ENCODE measurements at places on chromosomes 5 and 9.

DNA sequence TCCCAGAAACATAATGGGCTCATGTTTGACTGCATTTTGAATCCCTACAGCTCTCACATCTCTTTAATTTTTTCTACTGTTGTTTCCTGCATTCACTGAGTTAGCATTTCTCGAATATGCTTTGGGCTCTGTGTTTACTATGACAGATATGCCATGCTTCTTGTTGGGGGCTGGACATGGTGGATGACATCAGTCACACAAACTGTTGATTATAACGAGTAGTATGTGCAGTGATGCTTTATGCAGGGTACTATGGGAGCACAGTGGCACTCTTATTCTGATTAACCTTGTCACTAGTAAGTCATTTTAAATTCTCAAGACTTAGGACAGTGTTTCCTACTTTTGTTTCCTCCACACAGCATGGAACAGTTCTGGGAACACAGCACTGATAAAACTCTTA, 295.4 kb upstream of the ZNF608 start:
- no peak for DNase-seq

GRCh38 chr5:83993803-83994202, 273.1 kb upstream of the HAPLN1 start:
- DNase-seq, result no peak

DNA sequence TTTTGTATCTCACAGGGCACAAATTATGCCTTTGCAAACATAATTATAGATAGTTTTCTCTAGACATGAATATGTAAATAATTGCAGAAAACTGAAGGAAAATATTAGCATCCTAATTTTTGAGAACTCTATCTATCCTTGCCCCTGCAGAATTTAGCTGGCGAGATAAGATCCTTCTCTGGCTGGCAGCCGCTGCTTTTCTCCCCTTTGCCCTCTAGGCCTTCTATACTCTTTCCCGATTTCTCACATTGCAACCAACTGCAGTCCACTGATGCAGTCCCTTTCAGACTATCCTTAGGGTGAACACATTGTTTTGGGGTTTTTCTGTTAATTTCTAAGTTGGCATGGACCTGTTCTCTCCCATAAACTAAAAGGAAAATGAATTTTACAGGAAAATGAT, 91.3 kb downstream of the CD180 start:
- DNase-seq, result no peak

DNA sequence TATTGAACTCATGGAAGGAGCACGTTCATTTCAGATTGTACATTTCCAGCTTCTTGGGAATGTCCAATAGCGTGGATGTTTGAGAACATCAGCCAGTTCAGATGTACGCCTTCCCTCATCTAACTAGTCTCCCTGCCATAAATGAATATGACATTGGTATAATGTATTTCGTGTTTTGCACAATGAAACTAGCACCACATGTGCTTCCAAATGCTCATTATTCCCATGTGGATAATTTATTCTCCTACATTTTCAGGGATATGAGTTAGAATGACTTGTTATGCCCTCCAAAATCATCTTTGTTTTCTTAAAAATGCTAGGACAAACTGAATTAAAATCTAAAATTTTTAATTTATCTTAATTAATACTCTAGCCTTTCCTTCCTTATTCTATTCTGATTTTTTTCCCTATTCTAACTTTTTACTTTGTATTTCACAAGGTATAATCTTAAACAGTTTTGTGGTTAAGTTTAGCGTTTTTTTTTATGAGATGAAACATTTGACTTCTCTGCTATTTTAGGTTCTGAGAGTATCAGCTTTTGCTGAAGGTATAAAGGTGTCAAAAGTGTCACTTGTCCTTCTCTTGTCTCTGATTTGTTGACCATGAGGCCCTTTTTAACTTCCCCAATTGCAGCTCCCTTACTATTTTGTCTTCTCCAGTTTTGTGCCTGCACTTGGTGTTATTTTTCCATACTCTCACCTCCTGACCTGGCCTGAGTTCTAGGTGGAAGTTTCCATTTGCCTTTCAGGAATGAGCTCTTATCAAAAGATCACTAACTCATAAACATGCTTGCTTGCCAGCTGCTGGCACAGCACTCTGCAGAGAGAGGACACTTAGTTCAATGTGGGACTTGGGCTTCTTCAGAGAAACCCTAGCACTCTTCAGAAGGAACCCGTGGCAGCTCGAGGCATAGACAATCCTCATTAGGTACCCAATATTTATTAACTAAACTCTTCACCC, 106.8 kb downstream of the FRMD3 start:
- no peak for DNase-seq

GRCh38 chr5:80867233-80867632, 92.9 kb upstream of the RASGRF2 start:
- DNase-seq, result no peak

DNA sequence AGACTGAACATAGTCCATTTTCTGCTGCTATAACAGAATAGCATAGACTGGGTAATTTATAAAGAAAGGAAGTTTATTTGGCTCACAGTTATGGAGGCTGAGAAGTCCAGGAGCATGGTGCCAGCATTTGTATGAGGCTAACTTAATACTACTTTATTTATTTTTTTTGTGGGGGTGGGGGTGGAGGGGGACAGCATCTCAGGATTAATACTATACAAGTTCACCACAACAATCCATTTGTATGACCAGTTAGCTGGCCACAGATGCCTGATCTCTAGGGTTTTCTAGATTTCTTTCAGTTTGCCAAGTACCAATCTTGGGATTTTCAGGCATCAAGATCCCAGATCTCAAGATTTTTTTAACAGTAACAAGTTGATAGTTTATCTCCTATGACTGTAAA, 20.3 kb downstream of the ANGPTL2 start:
- DNase-seq, result no peak

GRCh38 chr9:78297672-78297961, 692 bp downstream of the PSAT1 start:
- no peak for DNase-seq

All from T-helper 22 cell (primary cell).